ENCODE measurements at places on chromosomes 6 and 20.

DNA sequence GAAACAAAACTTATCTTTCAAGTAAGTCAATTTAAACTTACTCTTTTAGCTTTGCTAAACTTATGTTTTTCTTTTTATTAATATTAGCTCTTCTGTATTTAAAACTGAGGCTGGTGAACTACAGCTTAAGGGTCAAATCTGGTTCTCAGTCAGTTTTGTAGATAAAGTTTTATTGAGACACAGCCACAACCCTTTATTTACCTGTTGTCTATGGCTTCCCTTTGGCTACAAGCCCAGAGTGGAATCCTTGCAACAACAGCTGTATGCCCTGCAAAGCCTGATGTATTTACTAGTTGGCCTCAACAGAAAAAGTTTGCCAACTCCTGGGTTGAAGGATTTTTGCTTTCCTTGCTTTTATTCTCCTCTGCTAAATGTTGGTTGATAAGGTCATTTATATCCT is 491.4 kb upstream of the RNF217 start:
- DNase-seq: no peak

GRCh38 chr6:162187168-162187935 is 540.2 kb downstream of the PRKN start:
- no peak for DNase-seq

GRCh38 chr6:98532004-98532403 is 302.4 kb upstream of the POU3F2 start:
- DNase-seq: no peak

- no peak for DNase-seq
These were observed 280.8 kb downstream of the FOXA2 start for GRCh38 chr20:22303523-22303922.

GRCh38 chr6:167825332-167826229 is 1.1 kb upstream of the AFDN start:
- no peak for DNase-seq

DNA sequence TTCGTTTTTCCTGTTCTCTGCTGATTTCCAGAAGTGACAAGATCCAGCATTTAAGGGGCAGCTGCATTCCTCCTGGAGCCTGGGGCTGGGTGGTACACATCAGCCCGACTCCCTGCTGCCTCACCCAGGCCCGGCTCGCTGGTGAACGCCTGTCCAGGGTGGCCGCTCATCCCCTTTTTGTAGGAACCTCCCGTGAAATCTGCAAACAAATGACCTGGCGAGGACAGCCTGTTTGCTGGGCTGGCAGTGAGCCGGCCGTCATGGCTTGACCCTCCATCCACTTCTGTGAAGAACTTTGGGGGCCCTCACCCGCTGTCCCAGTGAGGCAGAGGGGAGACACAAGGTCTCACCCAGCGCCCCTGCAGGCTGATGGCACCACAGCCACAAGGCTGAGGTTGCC is 39.0 kb downstream of the PYGB start:
- no peak for DNase-seq

GRCh38 chr6:142318714-142319113 is 16.9 kb downstream of the ADGRG6 start:
- no peak for DNase-seq

GRCh38 chr6:100257793-100258395 is 206.8 kb downstream of the SIM1 start:
- DNase-seq: peak; percentile 56

DNA sequence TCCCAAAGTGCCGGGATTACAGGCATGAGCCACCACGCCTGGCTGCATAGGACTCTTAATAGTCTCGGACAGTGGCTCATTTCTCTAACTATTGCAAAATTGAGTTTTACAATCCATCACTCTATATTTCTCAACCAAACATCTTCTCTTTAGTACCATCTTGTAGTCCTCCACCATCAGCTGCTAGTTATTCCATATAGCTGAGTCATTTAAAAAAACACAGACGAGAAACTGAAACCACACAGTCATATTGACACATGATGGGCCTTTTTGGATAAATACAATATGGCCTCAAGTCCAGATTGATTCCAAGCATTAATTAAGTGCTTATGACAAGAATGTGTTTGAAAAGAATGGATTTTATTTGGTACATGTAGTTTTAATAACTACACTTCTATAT is 599.1 kb downstream of the MEI4 start:
- DNase-seq: no peak

DNA sequence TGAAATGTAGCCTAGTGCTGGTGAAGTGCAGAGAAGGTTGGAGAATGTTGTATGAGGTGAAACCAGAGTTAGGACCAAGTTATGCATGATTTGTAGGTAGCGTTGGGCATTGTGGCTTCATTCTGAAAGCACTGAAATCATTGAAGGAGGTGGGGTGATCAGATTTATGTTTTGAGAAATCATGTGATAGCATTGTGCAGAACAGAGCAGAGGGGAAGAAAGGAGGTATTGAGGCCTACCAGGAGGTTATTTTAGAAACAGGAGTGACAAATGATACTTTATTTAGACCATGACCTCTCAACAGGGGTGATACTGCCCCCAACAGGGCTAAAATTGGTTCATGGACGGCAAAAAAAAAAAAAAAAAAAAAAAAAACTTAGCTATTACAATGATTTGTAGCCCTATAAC is 15.6 kb upstream of the HMGN3 start:
- no peak for DNase-seq

GRCh38 chr20:36202891-36203338 is 33.4 kb upstream of the AAR2 start:
- DNase-seq: no peak

DNA sequence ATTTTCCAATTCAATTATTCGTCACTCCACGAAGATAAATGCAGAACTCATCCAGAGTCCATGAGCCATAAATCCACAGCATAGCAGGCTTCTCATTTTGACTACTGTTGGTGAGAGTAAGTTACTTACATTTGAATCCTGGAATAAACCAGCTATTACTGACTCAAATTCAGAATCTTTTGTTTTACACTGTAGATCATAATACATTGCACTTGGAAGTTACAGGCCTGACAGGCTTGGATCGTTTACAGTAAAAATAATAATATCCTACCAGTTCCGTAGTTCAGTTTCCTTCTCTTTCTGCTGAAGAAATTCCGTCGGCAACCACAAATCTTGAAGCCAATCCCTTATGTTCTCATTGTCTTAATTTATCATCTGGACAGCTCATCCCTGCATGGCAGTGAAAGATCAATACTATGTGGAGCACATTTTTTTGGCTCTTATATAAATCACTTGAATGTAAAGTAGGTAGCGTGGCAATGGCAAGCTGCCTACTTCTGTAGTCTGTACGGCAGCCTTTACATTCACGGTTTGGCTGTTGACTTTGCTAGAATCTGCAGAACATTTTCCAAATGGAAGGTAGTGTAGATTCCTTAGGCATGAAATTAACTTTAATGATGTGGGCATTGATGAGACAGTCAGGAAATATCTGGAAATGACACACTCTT is 142.9 kb downstream of the WDR27 start:
- no peak for DNase-seq

DNA sequence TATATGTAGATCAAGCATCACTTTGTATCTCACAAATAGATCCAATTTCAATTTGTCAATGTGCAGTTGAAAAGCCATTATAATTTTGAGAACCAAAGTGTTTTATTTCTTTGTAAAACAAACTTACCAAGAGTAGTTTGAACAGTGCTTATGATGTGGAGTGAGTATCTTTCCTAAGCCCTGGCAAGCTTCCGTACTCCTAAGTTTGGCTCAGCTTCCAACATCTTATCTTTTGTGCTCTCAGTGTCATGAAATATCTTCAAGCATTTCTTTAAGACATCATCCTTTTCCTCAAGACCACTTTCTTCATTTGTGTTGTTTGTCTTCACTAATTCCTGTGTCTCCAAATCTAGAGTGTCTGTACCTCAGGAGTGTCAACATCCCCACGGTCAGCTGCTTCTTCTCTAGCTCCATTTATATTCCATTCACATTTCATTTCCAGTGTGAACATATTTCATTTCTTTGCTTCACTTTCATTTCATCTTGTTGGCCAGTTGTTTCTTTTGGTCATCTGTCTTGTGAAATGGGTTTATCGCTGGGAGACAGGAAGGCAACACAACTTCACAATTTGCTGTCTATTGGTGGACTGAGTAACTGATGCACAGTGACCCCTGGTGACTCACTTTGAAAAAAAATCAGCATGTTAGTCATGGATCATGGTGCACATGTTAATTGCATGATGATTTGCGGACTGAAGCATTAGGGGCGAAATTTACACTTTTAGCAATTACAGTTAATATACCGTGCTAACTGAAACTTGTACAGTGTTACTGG is 36.9 kb downstream of the SLC24A3 start:
- DNase-seq: no peak

- DNase-seq: no peak
These were observed 31.0 kb downstream of the ERGIC3 start for GRCh38 chr20:35572838-35573237.

DNA sequence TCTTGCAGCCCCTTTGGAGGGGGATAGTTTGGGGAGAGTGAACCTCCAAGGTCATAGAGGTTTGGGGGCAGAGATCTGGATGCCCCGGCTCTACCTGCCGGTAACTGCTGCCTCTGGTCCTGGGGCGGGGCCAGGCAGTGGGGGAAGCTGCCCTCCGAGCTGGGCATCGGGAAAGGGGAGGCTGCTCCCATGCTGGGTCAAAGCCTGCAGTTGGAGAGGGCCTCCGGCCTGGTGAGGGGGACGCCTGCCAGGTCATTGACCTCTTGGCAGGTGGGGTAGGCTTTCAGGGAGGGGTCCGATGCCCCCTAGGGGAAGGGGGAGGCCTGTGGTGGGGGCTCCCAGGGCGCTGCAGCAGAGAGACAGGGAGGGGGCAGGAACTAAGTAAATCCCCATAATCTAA is 7.1 kb downstream of the COL11A2 start:
- DNase-seq: no peak

DNA sequence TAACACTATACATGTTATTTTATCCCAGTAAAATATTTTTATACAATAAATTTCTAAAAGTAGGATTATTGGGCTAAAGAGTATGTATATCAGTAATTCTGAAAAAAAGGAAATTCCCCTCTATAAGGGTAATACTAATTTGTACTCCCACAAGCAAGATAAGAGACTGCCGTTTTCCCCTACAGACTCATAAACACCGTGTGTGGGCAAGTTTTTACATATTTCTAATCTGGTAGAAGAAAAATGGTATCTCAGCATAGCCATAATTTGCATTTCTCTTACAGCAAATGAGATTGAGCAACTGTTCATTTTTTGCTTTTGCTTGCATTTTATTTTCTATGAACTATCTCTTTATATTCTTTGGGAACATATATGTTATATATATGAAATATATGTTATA is 26.0 kb upstream of the MYMX start:
- DNase-seq: no peak

- no peak for DNase-seq
These were observed 14.0 kb downstream of the KIAA1755 start for GRCh38 chr20:38246357-38247165.

- DNase-seq: no peak
These were observed 128.9 kb upstream of the SHLD1 start for GRCh38 chr20:5621305-5621704.

- no peak for DNase-seq
These were observed 45.1 kb upstream of the BHLHE23 start for GRCh38 chr20:63051911-63052310.

GRCh38 chr6:113564371-113565171 is 292.6 kb upstream of the MARCKS start:
- no peak for DNase-seq

DNA sequence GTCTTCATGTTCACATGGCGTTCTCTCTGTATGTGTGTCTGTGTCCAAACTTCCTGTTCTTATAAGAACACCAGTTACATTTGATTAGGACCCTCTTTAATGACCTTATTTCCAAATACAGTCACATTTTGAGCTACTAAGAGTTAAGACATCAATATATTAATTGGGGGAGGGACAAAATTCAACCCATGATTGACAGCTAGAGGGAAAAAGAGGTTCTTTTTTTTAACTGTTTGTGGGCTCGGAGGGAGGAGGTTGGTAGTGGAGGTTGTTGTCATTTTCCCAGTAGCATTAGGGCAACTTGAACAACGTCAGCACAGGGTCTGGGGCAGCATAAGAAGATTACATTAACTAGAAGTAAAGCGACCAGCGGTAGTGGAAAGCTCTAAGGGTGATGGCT is 2.3 kb upstream of the GMDS start:
- DNase-seq: no peak

- DNase-seq: no peak
These were observed 31.3 kb upstream of the GRM4 start for GRCh38 chr6:34177181-34177591.

- DNase-seq: no peak
These were observed 227.6 kb upstream of the EXOC2 start for GRCh38 chr6:920512-920911.

- no peak for DNase-seq
These were observed 15.5 kb downstream of the ITPR3 start for GRCh38 chr6:33636655-33637054.

GRCh38 chr20:31923388-31924331 is 28.2 kb downstream of the PDRG1 start:
- no peak for DNase-seq

DNA sequence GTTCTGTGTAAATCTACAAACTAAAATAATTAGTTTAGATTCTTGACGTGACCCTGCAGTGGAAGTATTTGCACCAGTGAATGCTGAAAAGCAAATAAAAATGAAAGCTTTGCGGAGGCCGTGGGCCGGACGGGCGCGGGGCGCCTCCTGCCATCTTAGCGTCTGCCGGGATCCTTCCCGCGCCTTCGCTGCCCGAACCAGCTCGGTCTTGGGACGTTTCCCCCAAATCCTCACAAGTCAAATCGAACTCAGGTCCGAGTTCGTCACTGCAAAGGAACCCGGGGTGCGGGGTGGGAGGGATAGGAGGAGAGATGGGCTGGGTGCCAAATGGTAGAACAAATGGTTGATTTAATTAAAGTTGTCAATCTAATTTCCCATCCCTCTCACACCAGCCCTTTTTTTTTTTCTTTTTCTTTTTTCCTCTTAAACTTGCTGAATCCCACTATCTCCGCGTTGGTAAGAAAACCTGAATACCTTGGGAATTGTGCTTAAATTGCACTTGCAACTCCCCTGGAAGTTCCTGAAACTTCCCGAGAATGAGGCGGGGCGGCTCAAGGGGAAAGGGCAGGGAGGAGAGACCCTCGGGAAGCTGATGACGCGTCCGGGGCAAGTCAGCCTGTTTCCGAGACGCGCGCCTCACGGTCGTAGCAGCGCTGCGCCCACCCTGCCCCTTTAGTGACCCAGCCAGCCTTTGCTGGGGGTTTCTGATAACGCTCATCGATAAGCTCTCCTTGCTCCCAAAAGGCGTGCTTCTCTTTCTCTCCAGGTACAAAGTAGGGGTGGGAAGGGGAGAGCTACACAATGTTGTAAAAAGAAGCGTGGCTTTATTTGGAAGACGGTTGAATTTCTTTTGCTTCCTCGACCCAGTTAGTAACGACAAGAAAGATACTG is 1.8 kb downstream of the GJA1 start:
- no peak for DNase-seq

All from Panc1 (cell line).